ENCODE measurements at places on chromosomes 11 and 22.

DNA sequence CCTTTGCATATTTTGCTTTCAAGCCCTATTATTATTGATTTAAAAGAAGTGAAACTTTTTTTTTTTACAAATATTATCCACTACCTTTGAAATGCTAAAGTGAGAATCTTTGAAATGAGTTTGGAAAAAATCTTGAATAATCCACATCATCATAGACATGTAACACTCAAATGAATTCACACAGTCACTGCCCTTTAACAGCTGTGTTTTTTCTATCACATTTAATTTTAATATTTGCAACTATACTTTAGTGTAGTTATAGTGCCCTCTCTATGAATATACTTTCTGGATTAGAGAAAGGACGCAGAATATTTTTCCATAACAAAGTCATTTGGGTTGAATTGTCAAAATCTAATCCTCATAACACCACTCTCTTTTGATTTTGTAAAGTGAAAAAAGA, 37.9 kb upstream of the MTMR2 start:
- no peak for DNase-seq

DNA sequence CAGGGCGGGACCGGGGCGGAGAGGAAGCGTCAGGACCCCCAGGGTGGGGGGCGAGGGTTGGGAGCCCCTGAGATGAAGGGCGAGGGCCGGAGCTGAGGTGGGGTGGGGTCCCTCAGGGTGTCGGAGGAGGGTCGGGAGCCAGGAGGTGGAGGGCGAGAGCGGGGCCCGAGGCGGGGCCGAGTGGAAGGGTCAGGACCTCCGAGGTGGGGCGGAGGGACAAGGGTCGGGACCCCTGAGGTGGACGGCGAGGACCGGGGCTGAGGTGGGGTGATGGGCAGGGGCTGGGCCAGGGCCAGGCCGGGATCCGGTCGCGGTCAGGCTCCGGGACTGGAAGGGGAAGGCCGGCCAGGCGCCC, 409 bp downstream of the SMC1B start:
- DNase-seq: no peak

- DNase-seq: no peak
Observed at GRCh38 chr11:76086743-76087635, 119.3 kb downstream of the WNT11 start.

DNA sequence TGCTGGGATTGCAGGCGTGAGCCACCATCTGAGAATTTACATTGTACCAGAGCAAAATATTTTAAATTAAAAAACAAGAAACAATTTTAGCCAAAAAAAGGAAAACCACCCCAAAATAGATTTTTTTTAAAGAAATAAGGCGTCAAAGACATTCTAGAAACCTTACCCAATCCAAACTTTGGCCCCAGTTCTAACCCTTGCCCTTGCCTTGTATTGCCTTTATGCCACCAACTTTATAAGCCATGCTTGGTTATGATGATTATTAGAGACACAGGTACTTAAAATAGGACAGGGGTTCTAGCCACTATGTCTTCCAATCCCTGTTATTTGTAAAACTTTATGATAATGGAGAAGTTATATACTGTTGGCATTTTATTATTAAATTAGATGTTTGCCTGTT, 11.8 kb downstream of the C11orf54 start:
- no peak for DNase-seq

DNA sequence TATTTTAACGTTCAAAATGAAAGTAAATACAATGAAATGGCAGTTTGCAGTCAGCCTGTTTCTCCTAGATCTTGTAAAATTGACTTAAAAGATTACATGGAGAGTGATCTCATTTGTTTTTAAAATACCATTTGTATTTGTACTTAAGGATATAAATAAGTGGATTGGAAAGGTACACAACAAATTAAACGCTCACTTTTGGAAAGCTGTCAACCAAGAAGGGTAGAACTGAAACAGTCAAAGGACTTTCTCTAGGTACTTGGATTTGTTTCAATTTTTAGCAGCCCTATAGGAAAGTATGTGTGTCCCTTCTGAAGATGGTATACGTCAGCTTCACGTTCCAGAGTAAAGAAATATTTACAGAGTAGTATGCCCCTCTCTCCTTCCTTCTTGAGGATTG, 7.3 kb downstream of the TBRG1 start:
- no peak for DNase-seq

GRCh38 chr11:120511820-120512738, 531 bp downstream of the GRIK4 start:
- DNase-seq: no peak

All from stimulated activated CD8-positive, alpha-beta memory T cell treated with anti-CD3 and anti-CD28 coated beads, Interleukin-7, amount 100 ng/mL, for 1 hour (primary cell).